ENCODE measurements at places on chromosomes 2 and 18.

DNA sequence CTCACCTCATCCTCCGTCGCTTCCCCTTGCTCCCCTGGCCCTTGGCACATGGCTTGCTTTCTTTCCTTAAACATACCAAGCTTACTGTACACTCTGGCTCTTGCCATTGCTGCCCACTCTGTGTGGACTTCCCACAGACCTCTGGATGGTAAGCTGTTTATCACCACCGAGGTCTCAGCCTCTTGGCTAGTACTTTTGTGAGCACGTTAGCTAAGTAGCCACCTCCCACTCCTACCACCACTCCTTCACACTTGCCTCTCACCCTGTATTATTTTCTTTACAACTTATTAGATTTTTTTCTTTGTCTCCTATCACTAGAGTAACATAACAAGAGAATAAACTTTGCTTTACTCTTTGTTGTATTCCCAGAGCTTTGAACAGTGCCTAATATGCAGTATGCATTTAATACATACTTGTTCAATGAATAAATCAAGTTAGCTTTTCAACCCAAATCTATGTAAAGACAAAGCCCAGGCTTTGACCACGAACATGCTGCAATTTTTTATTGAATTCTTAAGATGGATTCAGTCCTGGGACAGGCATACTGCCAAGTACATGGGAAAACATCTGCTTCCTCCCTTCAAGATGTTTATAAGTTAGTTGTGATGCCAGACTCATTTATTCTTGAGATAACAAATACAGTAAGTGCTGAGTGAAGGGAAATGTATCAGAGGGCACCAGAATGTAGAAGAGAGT is 25.0 kb upstream of the MSGN1 start:
- DNase-seq = no peak

DNA sequence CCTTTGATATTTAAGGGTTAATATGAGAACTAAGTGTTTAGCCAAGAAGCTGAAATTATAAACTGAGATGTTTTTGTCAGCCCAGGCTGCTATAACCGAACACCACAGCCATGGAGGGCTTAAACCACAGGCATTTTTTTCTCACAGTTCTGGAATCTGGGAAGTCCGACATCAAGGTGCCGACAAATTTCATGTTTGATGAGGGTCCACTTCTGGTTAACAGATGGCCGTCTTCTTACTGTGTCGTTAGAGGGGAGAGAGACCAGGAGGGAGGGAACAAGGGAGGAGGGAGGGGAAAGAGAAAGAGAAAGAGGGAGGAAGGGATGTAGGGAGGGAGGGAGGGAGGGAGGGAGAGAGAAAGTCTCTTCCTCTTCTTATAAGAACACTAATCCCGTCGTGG is 6.5 kb upstream of the CNDP2 start:
- no peak for DNase-seq

- no peak for DNase-seq
These were observed 29.8 kb downstream of the COL6A3 start for GRCh38 chr2:237383991-237384671.

- no peak for DNase-seq
These were observed 81.3 kb downstream of the LIMS1 start for GRCh38 chr2:108615480-108616090.

- DNase-seq = no peak
These were observed 304.1 kb upstream of the RND3 start for GRCh38 chr2:150791567-150791966.

- DNase-seq = no peak
These were observed 218.4 kb upstream of the DTNA start for GRCh38 chr18:34491719-34492118.

GRCh38 chr2:105460048-105460732 is 61.3 kb upstream of the FHL2 start:
- no peak for DNase-seq

DNA sequence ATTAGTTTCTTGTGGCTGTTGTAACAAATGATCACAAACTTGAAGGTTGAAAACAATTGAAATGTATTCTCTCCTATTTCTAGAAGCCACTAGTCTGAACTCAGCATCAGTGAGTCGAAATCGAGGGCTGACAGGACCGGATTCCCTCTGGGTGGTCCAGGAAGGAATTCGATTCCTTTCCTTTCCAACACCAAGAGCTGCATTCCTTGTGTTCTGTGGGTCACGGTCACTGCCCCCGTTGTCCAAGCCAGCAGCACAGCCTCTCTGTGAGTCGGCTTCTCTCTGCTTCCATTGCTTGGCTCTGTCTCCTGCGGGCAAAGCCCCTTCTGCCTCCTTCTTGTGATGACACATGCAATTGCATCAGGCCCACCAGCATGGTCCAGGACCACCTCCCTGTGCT is 67.3 kb downstream of the SMIM21 start:
- no peak for DNase-seq

DNA sequence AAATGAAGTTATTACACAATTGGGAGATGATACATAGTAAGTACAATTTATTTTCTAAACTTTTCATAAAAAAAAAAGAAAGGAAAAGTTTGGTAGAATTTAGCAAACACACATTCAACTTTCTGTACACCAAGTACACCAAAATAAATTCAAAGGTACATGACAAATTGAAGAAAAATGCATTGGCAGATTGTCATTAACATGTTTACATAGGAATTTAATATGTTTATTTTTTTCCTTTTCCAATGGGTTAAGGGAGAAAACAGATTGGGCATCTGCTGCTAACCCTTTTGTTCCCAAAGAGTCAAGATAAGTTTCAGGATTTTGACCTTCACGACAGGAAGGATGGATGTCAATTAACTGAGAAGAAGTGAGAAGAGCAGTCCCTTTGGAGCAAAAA is 620.4 kb downstream of the XIRP2 start:
- DNase-seq = no peak

- no peak for DNase-seq
These were observed 112.8 kb downstream of the GULP1 start for GRCh38 chr2:188404341-188405004.

DNA sequence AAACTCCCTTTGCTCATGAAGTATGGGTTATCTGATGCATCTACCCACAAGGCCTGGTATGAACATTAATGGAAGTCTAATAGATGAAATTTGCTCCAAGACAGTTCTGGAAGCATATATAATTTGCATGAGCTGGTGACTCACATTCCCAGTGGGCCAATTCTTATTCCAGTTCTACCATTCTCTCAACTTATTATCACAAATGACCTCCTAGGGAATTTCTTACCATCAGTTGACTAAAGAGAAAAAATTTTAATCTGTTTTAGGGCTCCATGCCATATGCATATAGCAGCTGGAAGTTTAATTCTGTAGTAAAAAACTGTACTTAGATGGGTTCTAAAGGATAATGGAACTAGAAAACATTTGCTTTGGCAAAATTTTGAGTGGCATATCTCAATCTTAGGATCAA is 165.2 kb upstream of the COL3A1 start:
- no peak for DNase-seq
